Urothelium cell line (cell line): ENCODE measurements at places on chromosomes 5 and 9.

- no peak for DNase-seq
Observed at GRCh38 chr9:32558408-32558934, 6.1 kb upstream of the TOPORS start.

- DNase-seq = peak; percentile 76
Observed at GRCh38 chr9:126661521-126662251, 48.0 kb downstream of the LMX1B start.

DNA sequence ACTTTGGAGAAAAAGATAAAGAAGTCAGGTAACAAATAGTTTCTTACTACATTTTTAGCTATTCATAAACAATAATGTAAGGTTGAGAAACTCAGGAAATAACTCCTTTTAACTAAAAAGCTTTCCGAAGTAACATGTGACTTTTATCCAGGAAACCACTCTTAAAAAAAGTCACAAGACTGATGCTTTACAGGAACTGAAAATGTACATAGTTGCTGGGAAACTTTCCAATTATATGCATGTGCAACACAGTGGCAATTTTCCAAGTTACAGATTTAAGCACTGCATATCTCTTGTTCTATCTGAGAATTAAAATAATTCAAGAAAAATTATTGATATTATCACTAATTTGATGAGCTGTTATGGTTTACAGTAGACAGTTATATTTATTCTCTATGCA, 105.2 kb downstream of the CDH10 start:
- no peak for DNase-seq

GRCh38 chr9:37954581-37954981, 50.7 kb upstream of the SLC25A51 start:
- DNase-seq = no peak

GRCh38 chr5:78629624-78630023, 18.9 kb downstream of the LHFPL2 start:
- DNase-seq = no peak

DNA sequence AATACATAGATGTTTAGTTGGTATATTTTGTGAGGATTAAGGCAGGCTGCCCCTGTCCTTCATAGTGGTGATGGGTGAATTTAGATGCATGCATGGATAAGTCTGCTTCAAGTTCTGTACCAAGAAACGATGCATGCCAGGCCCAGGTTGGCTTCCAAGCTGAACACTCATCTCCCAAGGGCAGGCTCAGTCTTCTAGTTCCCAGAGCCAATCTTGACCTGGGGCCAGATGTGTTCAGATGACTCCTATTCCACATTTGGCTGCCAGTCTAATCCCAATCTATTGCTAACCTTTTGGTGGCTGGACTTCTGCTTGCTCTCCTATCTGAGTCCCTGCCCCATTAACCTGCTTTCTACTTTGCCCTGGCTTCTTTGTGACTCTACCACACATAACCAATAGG, 18.5 kb upstream of the SNAPC3 start:
- DNase-seq = no peak

DNA sequence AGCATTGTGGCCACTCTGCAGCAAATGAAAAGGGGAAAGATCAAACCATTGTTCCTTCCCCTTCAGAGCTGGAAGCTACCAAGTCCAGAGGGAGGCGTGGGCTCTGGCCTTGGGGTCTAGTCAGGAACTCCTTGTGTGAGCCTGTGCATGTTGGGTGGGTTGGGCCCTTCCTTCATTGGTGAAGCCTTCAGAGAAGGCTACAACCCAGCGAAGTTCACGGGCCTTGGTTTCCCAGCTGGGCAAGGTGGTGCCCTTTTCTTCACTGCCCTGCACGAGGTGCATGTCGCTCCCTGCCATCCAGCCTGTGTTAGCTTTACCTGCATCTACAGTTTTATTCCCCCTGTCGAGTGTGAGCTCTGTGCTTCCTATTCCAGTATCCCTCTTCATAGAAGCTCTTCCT, 84.7 kb downstream of the ZNF618 start:
- DNase-seq = no peak

DNA sequence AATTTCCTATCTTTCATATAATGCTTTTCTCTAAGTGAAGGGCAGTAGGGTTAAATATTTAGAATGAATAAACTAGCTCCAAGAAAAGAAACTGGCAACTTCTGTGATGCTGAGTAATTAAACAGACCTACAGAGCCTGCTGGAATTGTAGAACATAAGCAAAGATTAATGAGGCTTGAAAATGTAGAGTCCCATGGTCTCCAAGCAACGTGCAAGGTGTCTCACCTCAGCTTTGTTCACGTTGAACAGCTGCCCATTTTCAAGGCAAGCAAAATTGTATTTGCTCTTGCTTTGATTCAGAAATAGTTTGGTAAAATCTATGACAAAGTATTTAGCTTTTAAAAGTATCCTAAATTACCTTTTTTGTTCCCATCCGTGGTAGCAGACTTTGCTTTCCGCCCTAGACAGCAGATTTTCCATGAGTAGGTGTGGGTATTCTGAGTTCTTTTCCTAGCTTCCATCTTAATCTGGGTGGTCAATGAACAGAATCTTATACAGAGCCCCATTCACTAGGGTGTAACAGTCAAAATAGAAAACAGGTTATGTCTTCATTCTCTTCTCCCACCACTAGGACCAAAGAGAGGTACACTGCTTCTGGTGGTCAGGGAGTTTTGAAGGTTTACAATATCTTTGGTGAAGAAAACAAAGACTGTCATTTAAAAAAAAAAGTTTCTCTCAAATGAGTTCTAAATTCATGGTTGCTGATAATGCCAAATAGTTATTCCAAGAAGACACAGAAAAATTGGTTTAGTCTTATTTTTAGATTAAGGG, 52.1 kb upstream of the TYRP1 start:
- no peak for DNase-seq

DNA sequence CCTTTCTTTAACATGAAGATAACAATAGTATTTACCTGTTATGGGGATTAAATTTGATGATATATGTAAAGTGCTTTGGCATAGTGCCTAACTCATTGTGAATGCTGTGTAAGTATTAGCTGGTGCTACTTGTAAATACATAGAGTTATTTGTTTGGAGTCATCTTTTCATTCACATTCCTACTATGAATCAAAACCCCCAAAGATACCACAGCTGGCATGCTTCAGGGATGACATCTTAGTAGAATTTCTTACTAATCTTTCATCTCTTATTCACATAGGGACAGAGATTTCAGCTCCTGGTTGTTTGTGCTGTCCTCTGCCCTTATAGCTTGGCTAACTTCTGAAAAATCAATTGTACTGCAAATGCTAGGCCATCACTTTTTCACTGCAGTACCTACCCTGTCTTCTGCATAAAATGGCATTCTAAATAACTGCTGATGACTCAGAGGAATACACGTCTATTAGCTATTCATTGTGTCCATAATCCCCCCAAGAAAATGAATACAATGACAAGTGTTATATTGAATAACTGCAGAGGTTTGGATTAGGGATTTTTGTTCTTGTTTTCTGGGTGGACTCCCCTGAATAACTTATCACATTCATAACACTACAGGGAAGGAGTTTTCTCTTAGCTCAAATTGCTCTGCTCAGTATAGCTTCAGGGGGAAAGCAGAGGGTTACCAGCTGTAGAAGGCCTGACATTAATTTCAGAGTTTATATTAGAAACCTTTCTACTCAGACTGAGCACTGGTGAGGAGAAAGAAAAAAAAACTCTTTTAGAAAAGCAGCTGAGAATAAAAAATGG, 192.2 kb upstream of the C9orf72 start:
- no peak for DNase-seq

DNA sequence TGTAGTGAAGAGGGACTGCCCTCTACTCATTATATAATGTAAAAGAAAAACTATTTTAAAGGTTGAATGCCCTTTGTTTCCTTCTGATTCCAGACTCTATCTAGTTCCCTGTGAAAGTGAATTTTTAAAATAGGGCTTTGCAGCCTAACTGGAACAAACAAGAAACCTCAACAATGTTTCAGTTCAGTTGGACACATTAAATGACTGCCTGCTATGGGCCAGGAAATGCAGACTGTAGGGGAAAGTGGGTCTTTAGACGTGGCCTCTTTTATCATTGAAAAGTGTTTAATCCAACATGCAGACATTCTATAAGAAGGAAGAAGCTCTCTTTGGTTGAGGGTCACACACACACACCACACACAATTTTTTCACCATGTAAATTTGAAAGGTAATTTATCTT, 289.1 kb downstream of the ICE1 start:
- DNase-seq = no peak

GRCh38 chr9:27572061-27572460, 1.2 kb downstream of the C9orf72 start:
- DNase-seq = no peak

- peak; percentile 16 for DNase-seq
Observed at GRCh38 chr5:157602505-157602904, 26.9 kb upstream of the ADAM19 start.
